ENCODE measurements at places on chromosomes 7 and 10.

GRCh38 chr7:99910976-99911375 lies 8.4 kb downstream of the TRIM4 start:
- DNase-seq, result no peak

DNA sequence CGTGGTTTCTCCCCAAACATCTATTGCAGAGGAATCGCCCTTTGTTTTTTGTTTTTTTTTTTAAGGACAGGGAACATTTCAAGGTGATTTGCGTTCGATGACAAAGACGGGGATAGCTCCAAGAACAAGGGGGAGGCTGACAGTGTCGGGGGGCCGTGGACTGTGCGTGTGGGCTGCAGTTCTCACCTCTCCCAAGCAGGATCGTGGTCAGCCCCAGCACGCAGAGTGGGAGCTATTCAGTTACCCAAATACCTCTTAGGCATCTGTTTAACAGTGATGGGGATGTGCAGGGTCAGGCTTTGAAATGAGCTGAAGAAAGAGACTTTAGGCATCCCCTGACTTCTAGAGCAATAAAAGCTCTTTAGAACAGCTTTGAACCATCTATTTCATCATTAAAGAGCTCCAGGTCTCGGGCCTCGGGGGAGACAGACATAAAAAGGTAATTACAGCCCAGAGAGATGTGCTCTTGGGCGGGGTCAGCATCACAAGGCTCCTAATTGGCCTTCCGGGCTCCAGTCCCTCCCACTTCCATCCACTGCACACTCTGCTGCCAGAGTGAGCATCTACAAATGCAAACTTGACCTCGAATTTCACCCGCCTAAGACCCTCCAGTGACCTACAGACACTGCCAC lies 97.3 kb downstream of the MYL10 start:
- no peak for DNase-seq

DNA sequence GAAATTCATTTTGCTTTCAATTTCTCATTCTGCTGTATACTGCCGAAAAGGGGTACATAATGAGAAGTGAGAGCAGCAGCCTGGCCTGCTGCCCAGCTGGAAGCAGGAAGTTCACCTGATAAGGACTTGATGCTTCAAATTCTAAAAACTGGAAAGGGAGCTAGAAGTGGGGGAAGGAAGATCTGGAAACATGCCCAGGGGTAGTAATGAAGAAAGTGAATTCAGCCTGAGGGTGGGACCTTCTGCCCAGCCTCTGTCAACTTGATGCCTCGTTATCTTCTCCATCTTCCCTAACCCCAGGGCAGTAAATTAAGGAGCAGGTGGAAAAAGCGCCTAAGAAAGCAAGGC lies 69.4 kb downstream of the ARMH3 start:
- peak; percentile 69 for DNase-seq

DNA sequence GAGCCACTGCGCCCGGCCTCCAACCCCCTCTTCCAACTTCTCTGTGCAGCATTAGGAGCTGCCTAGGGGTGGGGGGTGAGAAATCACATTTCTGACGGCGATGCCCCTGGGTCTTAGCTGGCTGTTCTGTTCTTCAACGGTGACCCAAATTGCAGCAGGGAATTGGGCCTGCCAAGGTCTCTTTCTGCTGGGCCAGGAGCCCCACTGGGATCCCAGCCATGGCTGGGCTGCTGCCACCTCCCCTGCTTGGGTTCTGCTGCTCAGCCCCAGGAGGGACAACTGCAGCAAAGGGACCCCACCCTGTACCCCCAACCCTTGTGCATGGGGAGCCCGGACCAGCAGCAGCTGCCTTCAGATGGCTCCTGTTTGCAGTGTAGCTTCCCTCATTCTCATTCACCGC lies 43.7 kb upstream of the GNA12 start:
- no peak for DNase-seq

GRCh38 chr10:133028158-133028557 lies 59.6 kb upstream of the ADGRA1 start:
- no peak for DNase-seq
